ENCODE measurements at places on chromosomes 16 and 17.

- no peak for DNase-seq
These were observed 1.6 kb downstream of the USP31 start for GRCh38 chr16:23147666-23148065.

- DNase-seq = no peak
These were observed 12.6 kb downstream of the UBN1 start for GRCh38 chr16:4859900-4860255.

DNA sequence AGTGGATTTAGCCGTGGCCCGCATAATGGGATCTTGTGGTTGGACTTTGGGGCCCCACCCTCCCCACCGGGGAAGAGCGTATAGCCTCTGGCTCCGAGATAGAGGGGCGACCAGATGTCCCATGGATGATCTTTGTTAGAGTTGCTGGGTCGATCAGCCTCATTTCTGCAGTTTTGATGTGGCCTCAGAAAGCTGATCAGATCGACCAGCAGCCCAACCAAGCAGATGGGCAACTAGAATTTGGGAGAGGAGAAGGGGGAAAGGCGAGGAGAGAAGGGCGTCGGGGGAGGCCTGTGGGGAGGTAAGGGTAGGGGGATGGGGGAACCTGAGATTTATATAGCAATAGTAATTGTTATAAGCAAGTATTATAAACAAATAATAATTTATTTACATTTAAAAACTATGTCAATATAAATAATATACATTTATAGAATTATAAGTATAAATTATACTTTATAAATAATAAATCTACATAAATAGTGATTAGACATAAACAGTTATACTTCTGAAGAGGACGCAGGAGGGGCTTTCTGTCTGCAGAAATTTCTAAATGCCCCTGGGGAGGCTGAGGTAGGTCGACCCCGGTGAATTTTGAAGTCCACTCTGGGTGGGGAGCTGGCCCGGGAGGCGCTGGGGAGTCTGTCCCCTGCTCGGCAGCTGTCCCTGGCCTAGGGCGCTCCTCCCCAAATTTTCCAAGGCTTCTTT is 136.3 kb downstream of the KCNJ12 start:
- DNase-seq = no peak

- DNase-seq = no peak
These were observed 7.0 kb downstream of the TMC8 start for GRCh38 chr17:78137392-78138203.

DNA sequence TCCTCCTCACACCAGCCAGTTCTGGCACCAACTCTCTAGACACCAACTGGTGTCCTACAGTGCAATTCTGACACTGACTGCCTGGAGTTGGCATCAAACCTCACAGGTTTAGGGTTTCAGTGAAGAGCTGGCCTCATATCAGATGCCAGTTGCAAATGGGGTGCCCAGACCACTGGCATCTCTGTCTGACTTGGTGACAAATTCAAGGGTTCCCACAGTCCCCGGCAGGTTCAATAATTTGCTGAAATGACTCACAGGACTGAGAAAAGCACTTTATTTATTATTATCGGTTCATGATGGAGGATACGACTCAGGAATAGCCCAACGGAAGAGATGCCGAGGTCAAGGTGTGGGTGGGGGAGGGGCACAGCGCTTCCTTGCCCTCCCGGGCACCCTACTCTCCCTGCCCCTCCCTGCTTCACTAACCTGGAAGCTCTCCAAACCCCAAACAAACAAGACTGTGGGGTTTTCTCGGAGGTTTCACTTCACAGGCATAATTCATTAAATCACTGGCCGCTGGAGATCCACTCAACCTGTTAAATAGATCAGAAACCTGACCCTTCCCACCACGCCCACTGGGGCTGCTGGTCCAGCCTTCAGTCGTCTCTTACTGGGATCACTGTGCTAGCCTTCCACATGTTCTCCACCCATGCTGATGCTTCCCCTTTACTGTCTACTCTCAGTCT is 1.7 kb upstream of the NLRP1 start:
- DNase-seq = no peak

Data from esophagus squamous epithelium (tissue), 5 donors.